NCI-H1930 (cell line): ENCODE measurements at places on chromosomes 6 and 20.
A peak's percentile ranks its signal among the peaks of the same experiment; 100 is the strongest.

DNA sequence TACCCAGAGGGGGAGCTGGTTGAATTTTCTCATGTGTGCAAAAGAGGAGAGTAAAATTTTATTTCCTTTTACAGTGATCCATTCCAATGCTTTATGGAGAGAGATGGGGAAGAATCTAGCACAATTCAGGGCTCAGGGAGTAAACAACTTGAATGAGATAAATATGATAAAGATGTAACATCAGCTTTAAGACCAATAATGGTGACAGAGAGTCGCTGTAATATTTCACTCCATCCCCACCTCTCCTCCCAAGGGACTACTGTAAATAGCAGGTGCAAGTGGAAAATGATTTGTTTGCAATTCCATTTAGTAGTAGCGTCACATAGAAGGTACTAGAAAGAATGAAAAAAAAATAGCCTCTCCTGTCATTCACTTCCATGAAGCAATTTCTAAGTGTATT is 4.8 kb downstream of the CRISP3 start:
- DNase-seq: peak; percentile 4

DNA sequence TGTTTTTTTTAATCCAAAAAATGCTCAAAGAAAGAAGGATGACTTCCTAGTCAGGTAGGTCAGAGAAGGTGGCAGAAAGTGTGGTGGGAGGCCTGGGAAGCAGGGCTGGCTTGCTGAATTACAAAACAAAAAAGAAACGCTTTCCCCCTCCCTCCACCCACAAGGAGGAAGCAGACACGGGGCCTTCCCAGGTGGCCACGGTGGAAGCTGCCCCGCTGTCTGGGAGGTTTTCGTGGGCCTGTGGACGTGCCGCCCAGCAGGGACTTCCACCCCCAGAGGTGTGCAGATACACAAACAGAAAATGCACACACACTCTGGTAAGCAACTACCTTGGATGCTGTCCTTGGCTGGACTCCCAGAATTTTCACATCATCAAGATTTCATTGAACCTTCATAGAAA is 198.2 kb upstream of the CDH4 start:
- DNase-seq: no peak

GRCh38 chr6:57256541-57256940 is 34.4 kb upstream of the RAB23 start:
- DNase-seq: no peak

DNA sequence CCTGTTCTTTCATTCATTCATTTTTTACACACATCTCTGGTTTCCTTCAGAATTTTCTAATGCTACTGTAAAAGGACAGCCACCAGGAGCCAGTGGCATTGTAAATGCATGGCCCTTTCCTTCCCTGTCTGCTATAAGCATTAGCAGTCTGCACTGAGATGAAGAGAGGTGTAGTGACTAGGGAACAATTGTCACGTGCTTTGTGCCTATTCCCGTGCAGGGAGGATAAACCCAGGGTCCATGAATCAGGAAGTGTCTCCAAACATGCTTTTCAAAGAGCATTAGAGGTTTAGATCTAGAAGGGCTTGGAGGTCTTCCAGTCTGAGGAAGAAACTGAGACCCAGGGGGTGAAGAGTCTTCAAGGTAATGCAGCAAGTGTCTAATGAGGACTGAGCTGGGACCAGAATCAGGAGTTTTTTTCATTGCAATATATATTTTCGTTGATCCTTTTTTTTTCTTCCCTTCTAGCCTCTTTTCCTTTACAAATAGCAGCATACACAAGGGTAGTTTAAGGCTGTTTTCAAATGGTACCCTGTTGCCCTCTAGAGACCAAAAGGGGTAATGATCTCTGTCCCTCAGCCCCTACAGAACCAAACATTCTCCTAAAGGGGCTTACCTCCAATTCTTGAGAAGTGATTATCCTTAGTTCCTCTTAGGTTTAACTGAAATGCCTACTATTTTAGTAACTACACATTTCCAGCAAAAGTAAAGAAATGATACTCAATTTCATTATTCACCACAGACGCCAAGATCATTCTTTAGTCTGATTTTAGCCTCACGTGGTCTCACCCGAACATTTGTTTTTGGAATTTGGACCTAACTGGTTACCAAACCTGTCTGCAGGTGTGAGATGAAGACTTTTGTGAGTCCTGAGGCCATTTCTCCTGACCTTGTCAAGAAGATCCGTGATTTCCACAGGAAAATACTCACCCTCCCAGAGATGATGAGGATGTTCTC is 6.6 kb downstream of the TRIM15 start:
- DNase-seq: peak; percentile 14

GRCh38 chr6:167915139-167915538 is 82.3 kb upstream of the KIF25 start:
- DNase-seq: no peak

GRCh38 chr6:27471365-27472115 is 1.4 kb downstream of the ZNF184 start:
- DNase-seq: no peak

DNA sequence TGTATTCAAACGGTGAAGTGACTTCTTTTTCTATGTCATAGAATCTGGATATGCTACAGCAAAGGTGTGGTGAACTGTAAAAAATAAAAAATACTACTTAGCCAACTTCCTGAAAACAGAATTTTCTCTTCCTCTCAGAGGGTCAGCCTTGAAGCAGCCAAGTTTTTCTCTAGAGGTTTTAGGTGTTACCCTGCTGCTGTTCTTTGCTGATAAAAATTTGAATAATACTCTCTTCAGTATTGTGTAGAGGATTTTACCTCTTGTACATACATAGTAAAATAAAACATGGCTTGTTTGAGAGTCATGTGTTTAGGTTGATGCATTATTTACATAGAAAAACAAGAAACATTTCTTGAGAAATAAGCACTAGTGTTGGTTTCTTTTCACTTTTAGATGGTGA is 458.4 kb downstream of the TBC1D32 start:
- DNase-seq: no peak

DNA sequence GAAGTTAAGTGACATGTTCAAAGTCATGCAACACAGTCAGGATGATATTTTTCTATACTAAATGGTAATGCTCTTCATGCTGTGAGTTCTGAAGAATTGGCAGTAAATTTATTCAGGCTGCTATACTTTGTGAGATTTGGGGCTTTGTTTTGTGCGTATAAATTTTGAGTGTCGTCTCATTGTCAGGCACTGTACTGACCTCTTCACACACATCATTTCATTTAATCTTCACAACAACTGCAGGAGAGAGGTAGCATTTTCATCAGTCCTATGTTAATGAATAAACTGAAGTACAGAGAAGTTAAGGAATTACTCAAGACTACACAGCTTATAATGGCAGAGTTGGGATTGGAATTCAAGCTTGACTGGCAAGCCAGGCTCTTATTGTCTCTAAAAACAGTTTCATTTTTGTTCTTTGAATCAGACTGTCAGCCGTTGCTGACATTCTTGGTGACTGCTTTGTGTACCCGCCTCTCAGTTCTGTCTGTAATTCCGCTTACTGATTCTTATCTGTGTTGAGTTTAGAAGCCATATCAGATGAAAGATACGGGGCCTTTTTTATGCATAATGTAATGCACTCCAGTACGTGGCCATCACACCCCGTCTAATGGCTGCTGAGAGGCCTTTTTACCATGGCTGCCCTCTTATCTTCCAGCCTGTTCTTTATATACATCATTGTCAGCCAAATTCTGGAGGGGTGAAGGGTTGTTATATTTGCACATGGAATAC is 274.9 kb downstream of the UTRN start:
- no peak for DNase-seq
